HFFc6 (cell line): ENCODE measurements at places on chromosomes 5 and 9.
A peak's percentile ranks its signal among the peaks of the same experiment; 100 is the strongest.

- DNase-seq, result no peak
These were observed 258.9 kb upstream of the IRX2 start for GRCh38 chr5:3010301-3010952.

- no peak for DNase-seq
These were observed 80.6 kb downstream of the COL5A1 start for GRCh38 chr9:134722120-134722701.

GRCh38 chr5:158419186-158419585 lies 560.2 kb upstream of the CLINT1 start:
- no peak for DNase-seq

- no peak for DNase-seq
These were observed 9.0 kb downstream of the NRARP start for GRCh38 chr9:137293094-137293481.

GRCh38 chr9:38761999-38762398 lies 42.1 kb upstream of the FAM240B start:
- DNase-seq, result no peak

DNA sequence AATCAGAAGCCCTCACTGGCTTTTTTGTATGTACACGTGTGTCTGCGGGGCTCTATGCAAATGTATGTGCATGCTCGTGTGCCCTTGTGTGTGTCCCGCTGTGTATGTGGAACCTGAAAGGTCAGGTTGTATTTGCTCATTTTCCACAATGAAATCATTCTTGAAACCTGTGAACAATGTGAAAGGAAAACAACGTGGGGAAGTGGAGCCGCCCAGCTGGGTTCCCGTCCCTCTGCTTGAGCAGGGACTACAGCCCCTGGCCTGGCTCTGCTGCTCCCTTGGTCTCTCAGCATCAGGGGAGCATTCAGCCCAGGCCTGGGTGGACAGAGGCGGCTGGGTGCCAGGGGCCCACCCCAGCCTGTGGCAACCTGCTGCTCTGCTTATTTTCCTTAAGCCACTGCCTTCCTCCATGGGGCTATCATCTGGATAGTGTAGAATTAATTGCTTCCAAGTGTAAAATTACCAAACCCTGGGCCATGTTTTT lies 3.0 kb downstream of the ECSCR start:
- no peak for DNase-seq

DNA sequence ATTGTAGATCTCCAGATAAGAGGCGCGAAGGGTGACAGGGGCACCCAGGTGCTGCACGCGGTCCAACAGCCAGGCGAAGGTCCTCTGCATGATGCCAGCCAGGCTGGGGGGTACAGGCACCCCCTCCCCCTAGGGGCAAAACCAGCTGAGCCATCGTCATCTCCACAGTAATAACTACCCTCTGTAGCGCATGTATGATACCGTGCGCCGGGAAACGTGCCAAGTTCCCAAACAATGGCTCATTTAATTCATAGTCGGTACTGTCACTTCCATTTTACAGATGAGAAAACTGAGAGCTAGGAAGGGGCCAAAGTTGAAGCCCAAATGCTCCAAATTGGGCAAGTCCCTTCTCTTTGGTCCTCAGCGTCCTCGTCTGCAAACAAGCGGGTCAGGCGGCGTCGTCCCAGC lies 1.5 kb downstream of the KIF12 start:
- DNase-seq, result no peak

- DNase-seq, result peak; percentile 81
These were observed 10.5 kb upstream of the S1PR3 start for GRCh38 chr9:88980740-88981203.

GRCh38 chr5:30000231-30000630 lies 1193.3 kb upstream of the CDH6 start:
- no peak for DNase-seq

- no peak for DNase-seq
These were observed 11.1 kb downstream of the VAV2 start for GRCh38 chr9:133980864-133981588.

DNA sequence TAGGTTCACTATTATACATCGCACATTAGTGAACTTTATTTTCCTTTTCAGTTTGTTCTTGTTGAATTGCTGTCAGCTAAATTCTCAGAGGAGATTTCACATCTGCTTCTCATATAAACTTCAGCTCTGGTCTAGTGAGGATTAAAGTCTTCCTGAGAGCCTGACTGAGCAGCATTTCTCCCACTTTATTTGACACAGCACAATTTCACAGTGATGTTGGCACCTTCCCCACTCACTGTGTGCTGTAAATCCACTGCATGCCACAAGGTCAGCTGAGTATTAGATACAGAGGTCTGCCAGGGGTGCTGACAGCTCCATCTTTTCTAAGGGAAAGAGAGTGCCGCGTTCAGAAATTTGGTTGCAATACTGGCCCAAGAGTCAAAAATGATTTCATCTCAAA lies 567.4 kb downstream of the PRR16 start:
- no peak for DNase-seq

DNA sequence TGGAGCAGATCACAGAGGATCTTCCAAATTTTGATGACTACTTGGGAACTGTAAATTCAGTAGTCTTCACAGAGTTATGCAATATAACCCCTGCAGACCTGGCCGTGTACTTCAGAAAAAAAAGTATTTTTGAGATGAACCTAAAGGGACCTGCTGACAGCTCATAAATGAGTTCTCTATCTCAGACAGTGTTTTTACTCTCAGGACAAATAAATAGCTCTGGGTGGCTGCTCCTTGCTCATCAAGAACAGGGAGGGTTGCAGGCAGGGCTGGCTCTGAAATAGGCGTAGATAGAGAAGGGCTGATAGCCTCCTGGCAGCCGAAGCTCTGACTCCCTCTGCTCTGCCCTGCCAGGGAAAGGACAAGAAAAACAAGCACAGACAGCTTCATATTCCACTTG lies 64.8 kb downstream of the PLAC8L1 start:
- DNase-seq, result no peak
